ENCODE measurements at places on chromosomes 3 and 15. TPM values are rescaled to one million over a fixed set of nuclear protein-coding genes. Genes with fewer than 3 reads are reported as not detected.

KBTBD13 gene
- total RNA-seq = not detected

- no peaks in the 10 kb centered on the region for H3K36me3 ChIP-seq
- H3K4me1 ChIP-seq = no peaks in the 10 kb centered on the region
- H3K27me3 ChIP-seq = no peaks in the 10 kb centered on the region
- no peak overlapping the region for H3K27ac ChIP-seq
- no peak for DNase-seq
These were observed 24.6 kb upstream of the INSYN1 start for GRCh38 chr15:73777741-73778140.

PARP15 gene
- total RNA-seq = 1.5 TPM

DNA sequence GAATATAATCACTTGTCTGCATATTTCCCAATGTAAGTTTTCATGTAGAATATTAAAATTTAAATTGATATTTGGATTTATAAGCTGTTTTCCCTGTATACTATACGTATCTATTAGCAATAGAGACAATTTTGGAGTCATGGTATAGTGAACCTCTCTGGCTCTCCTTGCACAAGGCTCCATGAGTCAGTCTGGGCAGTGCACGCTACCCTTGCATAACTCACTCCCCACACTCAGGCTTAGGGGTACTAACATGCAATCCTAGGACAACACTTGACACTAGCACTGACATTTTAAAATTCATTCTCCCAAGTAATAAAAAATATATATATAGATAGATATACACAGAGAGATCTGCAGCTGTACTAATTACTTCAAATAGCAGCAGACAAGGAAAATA, 39.2 kb downstream of the SLC24A1 start:
- no peaks in the 10 kb centered on the region for H3K27me3 ChIP-seq
- no peak for DNase-seq
- H3K36me3 ChIP-seq = peaks cover 18% of the 10 kb centered on the region
- no peak overlapping the region for H3K4me3 ChIP-seq

GRCh38 chr3:142077155-142077858, 72.0 kb downstream of the TFDP2 start:
- H3K4me3 ChIP-seq = no peak overlapping the region
- no peak overlapping the region for H3K27ac ChIP-seq
- DNase-seq = no peak
- H3K27me3 ChIP-seq = no peaks in the 10 kb centered on the region

STRIT1 gene
- total RNA-seq = not detected

DNA sequence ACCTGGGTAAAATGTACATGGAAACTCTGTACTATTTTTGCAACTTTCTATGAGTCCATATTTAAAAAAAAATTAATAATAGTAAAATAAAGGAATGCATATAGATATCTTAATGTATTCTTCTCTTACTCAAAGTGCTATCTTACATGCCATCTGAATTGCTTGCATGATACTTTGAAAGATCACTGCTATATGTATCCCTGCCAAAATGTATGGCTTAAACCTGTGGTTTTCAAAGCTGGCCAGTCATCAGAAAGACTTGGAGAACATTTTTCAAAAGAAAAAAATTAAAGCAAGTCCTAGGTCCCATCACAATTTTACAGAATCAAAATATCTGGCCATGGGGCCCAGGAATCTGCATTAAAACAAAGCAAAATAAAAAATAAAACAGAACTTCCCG, 262.1 kb downstream of the LPP start:
- no peaks in the 10 kb centered on the region for H3K36me3 ChIP-seq
- H3K27ac ChIP-seq = no peak overlapping the region
- H3K27me3 ChIP-seq = no peaks in the 10 kb centered on the region
- H3K4me3 ChIP-seq = no peak overlapping the region

- no peak overlapping the region for H3K27ac ChIP-seq
- DNase-seq = no peak
- H3K4me1 ChIP-seq = no peaks in the 10 kb centered on the region
These were observed 115.8 kb upstream of the TOPAZ1 start for GRCh38 chr3:44125882-44126281.

GRCh38 chr15:100669260-100669659, 66.9 kb downstream of the ASB7 start:
- no peaks in the 10 kb centered on the region for H3K36me3 ChIP-seq
- no peak for DNase-seq
- no peaks in the 10 kb centered on the region for H3K27me3 ChIP-seq
- H3K27ac ChIP-seq = no peak overlapping the region
- no peak overlapping the region for H3K4me3 ChIP-seq

GRCh38 chr3:77134769-77135168, 94.9 kb downstream of the ROBO2 start:
- H3K27ac ChIP-seq = no peak overlapping the region
- H3K4me1 ChIP-seq = no peaks in the 10 kb centered on the region
- no peaks in the 10 kb centered on the region for H3K36me3 ChIP-seq
- H3K27me3 ChIP-seq = no peaks in the 10 kb centered on the region
- DNase-seq = no peak

C3orf20 gene
- total RNA-seq = 0.09 TPM

DNA sequence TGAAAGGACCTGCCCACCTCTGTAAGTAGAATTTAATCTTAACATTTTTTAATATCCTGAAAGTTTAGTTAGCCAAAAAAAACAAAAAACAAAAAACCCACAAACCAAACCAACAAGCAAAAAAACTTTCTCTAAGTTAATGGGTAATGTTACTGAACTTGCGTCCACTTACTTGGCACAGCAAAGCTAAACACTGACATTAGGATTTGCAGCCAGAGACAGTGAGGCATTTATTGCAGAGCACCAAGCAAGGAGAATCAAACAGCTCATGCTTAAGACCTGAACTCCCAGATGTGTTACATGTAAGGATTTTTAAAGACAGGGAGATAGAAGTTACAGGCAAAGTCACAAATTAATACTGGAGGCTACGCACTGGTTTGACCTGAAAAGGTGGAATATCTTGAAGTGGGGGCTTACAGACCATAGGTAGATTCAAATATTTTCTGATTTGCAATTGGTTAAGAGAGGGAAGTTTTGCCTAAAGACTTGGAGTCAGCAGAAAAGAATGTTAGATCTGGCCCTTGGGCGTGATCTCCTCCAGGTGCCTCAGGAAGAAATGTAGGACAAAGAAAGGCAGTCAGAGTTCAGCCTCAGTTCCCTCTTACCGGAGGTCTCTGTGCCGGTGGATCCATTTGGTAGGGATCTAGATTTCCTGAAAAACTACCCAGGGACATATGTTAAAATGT, 205.0 kb downstream of the ADAMTSL3 start:
- no peak overlapping the region for H3K4me3 ChIP-seq
- no peak for DNase-seq
- H3K4me1 ChIP-seq = no peaks in the 10 kb centered on the region
- H3K27me3 ChIP-seq = no peaks in the 10 kb centered on the region

GRCh38 chr3:192229866-192230265, 497.5 kb downstream of the FGF12 start:
- no peak for DNase-seq
- no peaks in the 10 kb centered on the region for H3K4me1 ChIP-seq
- H3K27ac ChIP-seq = no peak overlapping the region

GRCh38 chr3:53753518-53754183, 92.6 kb downstream of the CHDH start:
- H3K27ac ChIP-seq = no peak overlapping the region
- no peaks in the 10 kb centered on the region for H3K27me3 ChIP-seq
- H3K4me1 ChIP-seq = no peaks in the 10 kb centered on the region

- H3K36me3 ChIP-seq = no peaks in the 10 kb centered on the region
- DNase-seq = no peak
- H3K4me3 ChIP-seq = no peak overlapping the region
- no peaks in the 10 kb centered on the region for H3K4me1 ChIP-seq
These were observed 114.0 kb upstream of the POU1F1 start for GRCh38 chr3:87390353-87390752.

SUSD5 gene
- total RNA-seq = 0.05 TPM

ARL6 gene
- total RNA-seq = 2.9 TPM

DNA sequence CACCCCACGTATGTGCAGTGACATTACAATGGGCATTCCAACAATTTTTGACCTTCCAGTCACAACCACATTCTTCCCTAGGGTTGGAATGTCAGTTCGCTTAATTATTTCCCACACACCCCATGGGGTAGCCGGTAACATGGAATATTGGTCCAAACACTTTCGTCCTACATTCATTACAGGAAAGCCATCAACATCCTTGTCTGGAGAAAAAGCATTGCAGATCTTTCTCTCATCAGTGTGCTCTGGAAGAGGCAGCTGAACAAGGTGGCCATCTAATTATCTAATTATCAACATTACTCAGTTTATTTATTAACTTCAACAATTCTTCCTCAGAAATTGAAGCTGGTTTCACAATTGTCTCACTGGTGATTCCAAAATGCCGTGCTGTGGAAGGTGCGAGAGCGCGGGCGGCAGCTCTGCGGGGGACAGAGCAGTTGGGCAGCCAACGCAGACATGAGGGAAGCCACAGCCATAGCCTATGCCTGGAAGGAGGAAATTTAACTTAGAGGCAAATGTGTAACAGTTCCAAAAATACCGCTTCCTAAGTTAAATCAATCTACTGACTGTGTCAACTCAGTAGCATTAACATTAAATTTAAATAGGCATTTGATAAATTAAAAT, 1158.9 kb upstream of the EPHA6 start:
- H3K4me3 ChIP-seq = no peak overlapping the region
- no peak overlapping the region for H3K27ac ChIP-seq
- H3K36me3 ChIP-seq = no peaks in the 10 kb centered on the region
- H3K4me1 ChIP-seq = no peaks in the 10 kb centered on the region

GRCh38 chr3:25397150-25397549, 30.9 kb upstream of the RARB start:
- H3K4me1 ChIP-seq = no peaks in the 10 kb centered on the region
- no peak overlapping the region for H3K4me3 ChIP-seq
- no peaks in the 10 kb centered on the region for H3K27me3 ChIP-seq

DNA sequence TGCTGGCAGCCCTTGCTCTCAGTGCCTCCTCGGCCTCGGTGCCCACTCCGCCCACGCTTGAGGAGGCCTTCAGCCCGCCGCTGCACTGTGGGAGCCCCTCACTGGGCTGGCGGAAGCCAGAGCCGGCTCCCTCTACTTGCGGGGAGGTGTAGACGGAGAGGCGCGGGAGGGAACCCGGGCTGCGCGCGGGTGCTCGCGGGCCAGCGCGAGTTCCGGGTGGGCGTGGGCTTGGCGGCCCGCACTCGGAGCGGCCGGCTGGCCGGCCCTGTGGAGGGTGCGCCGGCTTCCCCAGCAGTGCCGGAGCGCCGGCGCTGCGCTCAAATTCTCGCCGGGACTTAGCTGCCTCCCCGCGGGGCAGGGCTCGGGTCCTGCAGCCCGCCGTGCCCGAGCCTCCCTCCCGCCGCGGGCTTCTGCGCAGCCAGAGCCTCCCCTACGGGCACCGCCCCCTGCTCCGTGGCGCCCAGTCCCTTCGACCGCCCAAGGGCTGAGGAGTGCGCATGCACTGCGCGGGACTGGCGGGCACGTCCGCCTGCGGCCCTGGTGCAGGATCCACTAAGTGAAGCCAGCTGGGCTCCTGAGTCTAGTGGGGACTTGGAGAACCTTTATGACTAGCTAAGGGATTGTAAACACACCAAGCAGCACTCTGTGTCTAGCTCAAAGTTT, 231.5 kb downstream of the EFHB start:
- H3K36me3 ChIP-seq = no peaks in the 10 kb centered on the region
- DNase-seq = peak; percentile 39
- H3K27me3 ChIP-seq = no peaks in the 10 kb centered on the region
- H3K4me1 ChIP-seq = no peaks in the 10 kb centered on the region
- H3K27ac ChIP-seq = no peak overlapping the region
- no peak overlapping the region for H3K4me3 ChIP-seq

GRCh38 chr15:25705433-25706115, 157.6 kb downstream of the ATP10A start:
- H3K27ac ChIP-seq = no peak overlapping the region
- DNase-seq = no peak
- no peaks in the 10 kb centered on the region for H3K27me3 ChIP-seq
- no peaks in the 10 kb centered on the region for H3K36me3 ChIP-seq

DNA sequence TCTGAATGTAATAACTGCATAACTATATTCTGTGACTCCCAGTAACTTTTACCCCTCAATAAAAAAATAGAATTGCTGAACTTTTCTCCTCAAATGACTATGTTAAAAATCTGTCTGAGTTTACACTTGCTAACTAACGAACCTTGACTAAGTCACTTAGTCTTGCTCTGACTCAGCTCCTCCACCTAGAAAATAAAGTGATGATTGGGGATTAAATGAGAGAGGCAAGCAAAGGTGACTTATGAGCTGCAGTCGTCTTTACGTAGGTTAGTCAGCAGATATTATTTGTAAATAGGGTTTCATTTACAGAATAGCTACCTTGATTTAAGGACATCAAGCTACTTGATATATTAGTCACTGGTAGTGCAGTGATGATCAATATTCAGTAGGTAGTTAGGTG, 476.9 kb downstream of the MECOM start:
- DNase-seq = no peak
- no peaks in the 10 kb centered on the region for H3K4me1 ChIP-seq
- no peaks in the 10 kb centered on the region for H3K27me3 ChIP-seq
- H3K4me3 ChIP-seq = no peak overlapping the region
- H3K36me3 ChIP-seq = no peaks in the 10 kb centered on the region

GRCh38 chr3:15049584-15049983, 15.5 kb downstream of the MRPS25 start:
- no peak overlapping the region for H3K27ac ChIP-seq
- H3K36me3 ChIP-seq = no peaks in the 10 kb centered on the region
- DNase-seq = no peak
- H3K4me1 ChIP-seq = peaks cover 12% of the 10 kb centered on the region

DNA sequence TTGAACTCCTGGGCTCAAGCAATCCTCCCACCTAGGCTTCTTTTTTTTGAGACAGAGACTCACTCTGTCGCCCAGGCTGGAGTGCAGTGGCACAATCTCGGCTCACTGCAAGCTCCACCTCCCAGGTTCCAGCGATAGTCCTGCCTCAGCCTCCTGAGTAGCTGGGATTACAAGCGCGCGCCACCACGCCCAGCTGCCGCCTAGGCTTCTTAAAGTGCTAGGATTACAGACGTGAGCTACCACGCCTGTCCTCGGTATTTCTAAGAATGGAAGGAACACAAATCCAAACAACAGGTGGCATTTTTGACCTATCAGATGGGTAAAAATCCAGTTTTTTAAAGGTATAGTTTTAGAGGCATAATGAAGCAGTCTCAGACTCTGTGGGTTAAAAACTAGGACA, 113.8 kb downstream of the ANP32A start:
- no peak overlapping the region for H3K4me3 ChIP-seq
- H3K27me3 ChIP-seq = no peaks in the 10 kb centered on the region
- H3K36me3 ChIP-seq = no peaks in the 10 kb centered on the region
- DNase-seq = no peak
- no peak overlapping the region for H3K27ac ChIP-seq

- H3K4me1 ChIP-seq = no peaks in the 10 kb centered on the region
- DNase-seq = no peak
- no peaks in the 10 kb centered on the region for H3K27me3 ChIP-seq
- no peaks in the 10 kb centered on the region for H3K36me3 ChIP-seq
- no peak overlapping the region for H3K27ac ChIP-seq
- no peak overlapping the region for H3K4me3 ChIP-seq
These were observed 23.2 kb downstream of the SCN11A start for GRCh38 chr3:39028546-39028945.

GRCh38 chr15:36769098-36769497, 189.7 kb downstream of the CDIN1 start:
- no peak overlapping the region for H3K4me3 ChIP-seq
- H3K27me3 ChIP-seq = no peaks in the 10 kb centered on the region
- no peaks in the 10 kb centered on the region for H3K4me1 ChIP-seq
- DNase-seq = no peak
- no peaks in the 10 kb centered on the region for H3K36me3 ChIP-seq

All from right lobe of liver (tissue), 6 donors.